T-helper 1 cell (primary cell): ENCODE measurements at places on chromosomes 1 and 21.
A peak's percentile ranks its signal among the peaks of the same experiment; 100 is the strongest.

DNA sequence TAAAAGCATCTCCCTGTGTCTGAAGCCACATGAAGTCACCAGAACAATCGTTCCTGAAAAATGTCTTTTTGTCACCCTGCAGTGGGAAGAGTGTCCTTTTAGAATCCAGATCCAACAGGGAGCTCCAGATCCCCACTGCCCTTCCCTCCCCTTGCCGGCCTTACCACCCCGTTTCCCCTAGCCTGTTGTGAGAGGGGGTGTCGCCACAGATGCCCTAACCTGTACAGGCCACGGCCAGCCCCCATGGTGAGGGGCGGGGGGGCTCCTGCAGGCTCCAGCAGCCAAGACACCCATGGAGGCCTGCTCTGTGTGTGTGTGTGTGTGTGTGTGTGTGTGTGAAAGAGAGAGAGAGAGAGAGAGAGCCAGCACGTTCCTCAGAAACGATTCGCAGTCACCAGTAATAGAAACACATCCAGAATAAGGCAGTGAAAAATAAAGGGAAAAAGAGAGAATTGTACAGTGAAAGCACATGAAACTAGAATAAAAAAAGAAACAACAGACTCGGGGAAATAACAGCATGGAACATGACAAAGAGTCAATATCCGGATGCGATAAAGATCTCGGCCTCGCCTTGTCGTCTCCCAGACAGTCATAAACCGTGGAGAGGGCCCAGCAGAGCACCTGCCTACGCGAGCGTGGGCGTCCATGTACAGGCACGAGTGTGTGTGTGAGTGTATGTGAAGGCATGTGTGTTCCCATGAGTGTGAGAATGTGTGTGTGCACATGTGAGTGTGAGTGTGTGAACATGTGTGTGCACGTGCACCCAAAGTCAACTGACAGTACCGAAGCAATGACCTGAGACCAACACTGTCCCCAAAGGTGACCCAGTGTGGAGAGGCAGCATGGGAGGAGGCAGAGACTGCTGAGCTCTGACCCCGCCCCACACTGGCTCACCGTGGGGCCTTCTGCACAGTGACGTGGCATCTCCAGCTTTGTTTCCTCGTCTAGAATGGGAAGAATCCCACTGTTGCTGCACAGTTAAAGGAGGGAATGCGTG is 303.8 kb downstream of the NPHP4 start:
- DNase-seq = no peak

GRCh38 chr1:54996869-54997710 is 1.6 kb upstream of the BSND start:
- no peak for DNase-seq

DNA sequence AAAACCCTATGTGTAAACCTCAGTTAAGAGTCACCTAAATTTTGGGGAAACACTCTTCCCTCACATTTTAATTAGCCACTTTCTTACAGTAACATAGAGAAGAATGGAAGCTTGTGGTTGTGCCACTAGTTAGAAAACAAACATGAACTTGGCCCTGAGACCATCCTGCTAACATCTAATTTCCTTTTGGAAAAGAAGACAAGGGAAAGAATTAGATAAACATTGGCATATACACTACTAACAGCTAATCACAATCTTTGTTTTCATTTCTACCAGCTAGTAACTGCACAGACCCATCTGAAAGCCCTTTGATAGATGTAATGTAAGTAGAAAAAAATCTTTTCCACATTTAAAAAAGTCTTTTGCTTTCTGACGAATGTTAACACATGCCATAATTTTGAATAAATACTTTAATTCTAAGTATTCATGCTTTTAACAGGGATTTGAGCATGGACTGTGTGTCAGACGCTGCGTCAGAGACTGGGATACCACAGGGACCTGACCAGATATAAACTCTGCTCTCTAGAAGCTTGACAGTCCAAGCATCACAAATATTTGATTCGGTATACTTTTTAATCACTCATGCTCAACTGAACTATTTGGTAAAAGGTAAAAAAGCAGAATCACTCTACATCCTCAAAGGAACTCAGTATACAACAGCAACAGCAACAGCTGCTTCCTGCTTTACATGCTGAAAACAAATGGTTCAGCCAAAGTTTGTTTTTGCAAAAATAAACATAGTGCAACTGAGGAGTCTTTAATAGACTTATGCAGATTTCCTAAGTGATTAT is 30.2 kb downstream of the DPH5 start:
- DNase-seq = no peak

DNA sequence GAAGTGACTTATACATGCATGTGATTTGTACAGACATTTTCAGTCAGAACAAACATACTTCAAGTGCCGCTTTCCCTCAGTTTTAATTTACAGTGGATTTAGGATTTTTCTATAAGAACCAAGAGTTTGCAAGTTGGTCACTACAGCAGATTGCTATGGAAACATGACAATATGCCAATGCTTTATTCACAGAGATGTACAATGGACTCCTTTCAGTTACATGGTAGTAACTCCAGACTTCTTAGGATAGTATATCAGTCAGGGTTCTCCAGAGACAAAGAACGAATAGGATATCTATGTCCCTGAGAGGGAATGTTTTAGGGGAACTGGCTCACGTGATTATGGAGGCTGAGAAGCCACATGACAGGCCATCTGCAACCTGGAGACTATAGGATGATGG is 27.4 kb downstream of the IFI44 start:
- DNase-seq = no peak

DNA sequence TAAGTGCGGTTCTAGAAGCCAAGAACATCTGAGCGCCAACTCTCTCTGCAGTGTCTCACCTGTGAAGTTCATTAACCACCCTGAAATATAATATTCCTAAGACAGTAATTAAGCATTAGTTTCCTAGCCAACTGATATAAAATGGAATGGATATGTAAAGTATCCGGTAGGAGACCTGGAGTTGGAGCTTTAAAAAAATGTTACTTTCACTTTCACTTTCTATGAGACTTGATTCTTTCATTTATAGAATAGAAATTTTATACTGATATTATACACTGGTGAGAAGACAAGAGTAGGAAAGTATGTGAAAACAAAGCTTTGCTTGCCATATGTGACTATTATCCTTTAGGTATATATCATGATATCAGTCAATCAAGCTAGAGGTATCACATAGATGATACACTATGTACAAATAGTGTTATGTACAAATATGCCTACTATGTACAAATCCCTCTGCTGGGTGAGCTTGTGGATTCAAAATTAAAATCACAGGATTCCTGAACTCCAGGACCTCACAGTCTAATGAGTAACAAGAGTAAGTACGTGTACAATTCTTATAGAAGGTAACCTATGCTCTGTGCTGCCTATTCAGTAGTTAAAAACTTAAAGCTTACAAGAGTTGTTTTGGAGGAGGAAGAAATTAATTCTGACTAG is 934.2 kb downstream of the TTLL7 start:
- DNase-seq = no peak

GRCh38 chr1:230112131-230112701 is 45.2 kb downstream of the GALNT2 start:
- no peak for DNase-seq

- DNase-seq = peak; percentile 31
Observed at GRCh38 chr1:111476761-111477309, 3.1 kb downstream of the C1orf162 start.

DNA sequence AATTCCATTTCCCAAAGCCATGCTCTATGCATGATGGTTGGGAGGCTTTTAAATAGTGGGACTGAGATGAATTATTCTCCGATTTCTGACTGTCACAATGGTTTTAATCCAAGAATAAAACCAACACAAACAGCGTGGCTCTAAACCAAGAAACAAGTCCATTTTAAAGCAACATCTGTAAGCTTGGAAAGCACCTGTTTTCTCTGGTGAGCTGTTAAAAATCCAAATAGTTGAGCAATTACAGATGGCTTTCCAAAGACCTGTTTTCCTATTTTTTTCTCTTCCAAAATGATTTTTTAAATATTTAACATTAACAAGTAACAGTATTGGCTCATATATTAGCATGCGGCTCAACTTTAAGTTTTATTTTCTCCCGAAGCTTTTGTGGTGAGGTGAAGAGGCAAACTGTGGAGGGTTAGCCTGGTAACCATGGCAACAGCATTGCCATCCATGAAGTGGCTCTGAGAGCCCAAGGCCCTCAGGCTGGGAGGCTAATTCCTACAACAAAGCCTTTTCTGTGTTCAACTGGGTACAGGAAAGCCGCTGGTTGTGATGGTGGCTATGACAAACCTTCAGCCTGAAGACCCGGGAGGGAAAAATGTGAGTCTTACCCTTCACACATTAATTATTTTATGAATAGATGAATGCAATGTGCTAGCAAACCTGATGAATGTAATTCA is 56.7 kb upstream of the B3GALT5 start:
- no peak for DNase-seq

DNA sequence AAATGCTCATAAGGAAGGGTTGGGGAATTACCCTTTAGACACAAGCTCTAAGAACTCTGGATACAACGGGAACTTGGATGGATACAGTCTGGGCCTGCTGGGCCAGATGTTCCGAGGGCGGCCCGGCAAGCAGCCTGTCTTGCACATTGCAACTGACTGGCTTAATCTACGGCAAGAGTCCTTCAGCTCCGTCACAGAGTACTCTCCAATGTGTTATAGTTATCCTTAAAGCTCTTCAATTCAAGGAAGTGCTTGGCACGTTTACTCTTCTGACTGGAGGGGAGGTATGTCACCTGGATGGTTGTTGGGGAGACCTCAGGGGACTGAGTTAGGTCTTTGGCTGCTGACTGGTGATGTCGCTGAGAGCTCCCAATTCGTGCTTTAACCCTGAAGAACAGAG is 1.1 kb upstream of the CFAP141 start:
- DNase-seq = no peak

DNA sequence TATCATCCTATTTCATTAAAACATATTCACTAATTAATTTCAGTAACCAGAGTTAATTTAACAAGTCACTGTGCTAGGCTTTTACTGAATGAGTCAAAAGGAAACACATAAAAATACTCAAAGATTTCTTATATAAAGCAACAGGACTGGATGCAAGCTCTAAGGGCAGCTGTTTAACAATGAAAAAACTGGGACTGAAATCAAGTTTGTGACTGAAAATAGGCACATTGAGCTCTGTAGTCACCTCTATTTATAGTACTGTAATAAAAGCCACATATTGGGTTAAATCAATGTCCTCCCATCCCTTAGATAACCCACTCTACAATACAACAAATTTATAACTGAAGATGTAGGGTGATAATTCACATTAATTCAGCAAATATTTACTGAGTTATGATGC is 52.4 kb downstream of the SMYD3 start:
- DNase-seq = no peak

DNA sequence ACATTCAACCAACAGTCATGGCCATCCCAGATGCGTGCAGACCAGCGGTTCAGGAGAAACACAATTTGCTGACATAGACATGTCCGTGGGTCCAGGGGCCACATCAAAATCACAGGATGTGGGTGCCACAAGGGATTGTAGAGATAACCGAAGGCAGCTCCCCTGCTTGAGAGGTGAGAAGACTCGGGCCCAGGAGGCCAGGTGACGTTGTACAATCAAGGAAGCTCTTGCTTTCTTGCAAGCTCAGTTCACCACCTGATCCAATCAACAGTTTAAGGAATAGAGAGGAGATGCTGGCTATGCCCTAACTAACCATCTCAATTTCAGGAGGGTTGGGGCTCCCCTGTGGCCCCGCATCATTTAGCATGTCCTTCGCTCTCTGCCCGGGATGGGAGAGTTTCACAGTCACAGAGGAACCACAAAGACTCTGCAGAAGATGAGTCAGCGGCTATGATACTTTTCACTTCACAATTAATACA is 19.5 kb downstream of the UBASH3A start:
- DNase-seq = no peak

DNA sequence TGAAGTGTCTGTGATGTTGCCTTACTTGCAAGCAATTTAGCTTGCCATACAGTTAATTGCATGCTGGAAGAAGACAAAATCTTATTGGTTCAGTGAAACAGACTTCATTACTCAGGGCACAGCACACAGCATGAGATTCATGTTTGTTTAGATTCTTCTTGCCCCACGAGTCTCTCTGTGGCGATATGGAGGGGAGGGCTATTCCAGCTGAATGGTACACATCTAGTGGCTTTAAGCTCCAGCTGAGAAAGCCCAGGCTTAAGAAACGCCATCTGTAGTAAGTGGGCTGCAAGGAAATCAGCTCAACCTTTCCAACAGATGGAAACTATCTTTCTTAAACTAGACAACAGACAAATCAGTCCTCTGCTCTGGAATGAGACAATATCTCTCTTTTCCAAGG is 1022.0 kb downstream of the NCAM2 start:
- DNase-seq = no peak

- no peak for DNase-seq
Observed at GRCh38 chr1:55812281-55812680, 597.1 kb upstream of the USP24 start.

- DNase-seq = no peak
Observed at GRCh38 chr1:203871114-203871880, 9.9 kb downstream of the SNRPE start.

GRCh38 chr1:73326663-73327062 is 871.3 kb downstream of the LRRIQ3 start:
- DNase-seq = no peak

DNA sequence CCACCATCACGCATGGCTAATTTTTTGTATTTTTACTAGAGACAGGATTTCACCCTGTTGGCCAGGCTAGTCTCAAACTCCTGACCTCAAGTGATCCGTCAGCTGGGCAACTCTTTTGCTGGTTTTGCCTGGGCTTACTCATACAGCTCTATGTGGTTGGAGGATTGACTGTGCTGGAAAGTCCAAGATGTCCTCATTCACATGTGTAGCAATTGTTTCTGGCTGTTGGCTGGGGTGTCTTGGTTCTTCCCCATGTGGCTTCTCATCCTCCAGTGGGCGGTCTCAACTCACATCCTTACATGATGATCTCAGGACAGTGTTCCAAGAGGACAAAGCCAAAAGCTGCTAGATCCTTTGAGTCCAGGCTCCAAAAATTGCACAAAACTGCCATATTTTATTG is 53.3 kb downstream of the TEX35 start:
- DNase-seq = no peak

DNA sequence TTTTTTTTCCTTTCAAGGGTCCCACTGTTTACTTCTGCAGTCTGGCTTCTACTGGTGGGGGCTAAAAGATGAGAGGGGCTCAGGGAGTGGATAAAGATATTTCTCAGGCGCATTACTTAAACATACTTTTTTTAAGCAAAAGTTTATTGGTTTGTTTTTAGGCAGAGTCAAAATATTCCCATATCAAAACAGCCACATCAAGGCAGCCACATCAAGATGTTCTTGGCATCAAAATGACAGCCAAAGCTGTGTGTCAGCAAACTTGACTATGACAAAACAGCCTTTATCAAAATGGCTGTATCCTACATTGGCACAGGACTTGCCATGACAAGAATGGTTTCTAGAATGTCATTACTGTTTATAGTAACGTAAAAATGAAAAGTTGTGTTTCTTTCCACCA is 22.1 kb upstream of the RASAL2 start:
- DNase-seq = no peak

GRCh38 chr1:241902391-241903065 is 54.5 kb downstream of the EXO1 start:
- DNase-seq = no peak
